Suppressor macrophage treated with lipopolysaccharide for 1 hour (primary cell): ENCODE measurements at places on chromosomes 13 and 19.
A peak's percentile ranks its signal among the peaks of the same experiment; 100 is the strongest.

DNA sequence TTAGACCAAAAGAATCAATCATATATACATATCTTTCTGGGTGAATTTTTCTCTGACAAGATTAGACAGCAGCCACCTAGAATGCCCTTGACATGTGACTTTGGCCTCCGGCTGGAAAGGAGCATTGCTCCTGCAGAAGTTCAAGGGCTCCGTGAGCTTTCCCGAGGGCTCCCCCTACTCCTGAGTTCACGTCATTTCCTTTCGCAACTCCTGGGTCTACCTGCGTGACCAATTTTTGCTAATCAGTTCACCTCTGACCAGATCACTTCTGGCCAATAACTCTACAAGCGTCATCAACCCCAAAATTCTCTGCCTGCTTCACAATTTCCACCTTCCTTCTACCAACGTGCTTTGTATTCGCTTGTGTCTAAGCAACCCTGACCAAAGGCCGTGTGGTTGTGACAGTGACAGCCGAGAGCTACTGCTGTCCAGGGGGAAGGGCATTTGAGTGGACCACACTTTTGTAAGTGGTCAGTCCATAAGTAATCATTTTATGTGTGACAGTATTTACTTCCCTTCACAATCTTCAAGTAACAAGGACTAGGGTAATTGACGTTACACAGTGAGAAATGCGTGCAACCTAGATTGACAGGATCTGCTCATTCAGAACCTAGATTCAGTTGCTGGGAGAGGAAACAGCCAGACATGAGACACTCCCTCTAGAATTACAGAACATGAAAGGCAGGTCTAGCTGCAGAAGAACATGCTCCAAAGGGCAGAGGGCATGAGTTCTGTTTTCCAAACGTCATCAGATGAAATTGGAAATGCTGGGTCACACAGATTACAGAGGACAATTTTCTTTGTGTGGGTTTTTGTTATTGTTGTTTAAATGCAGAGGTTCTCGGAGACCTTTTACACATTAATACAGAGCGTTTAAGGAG is 145.9 kb upstream of the SPACA7 start:
- DNase-seq, result no peak

DNA sequence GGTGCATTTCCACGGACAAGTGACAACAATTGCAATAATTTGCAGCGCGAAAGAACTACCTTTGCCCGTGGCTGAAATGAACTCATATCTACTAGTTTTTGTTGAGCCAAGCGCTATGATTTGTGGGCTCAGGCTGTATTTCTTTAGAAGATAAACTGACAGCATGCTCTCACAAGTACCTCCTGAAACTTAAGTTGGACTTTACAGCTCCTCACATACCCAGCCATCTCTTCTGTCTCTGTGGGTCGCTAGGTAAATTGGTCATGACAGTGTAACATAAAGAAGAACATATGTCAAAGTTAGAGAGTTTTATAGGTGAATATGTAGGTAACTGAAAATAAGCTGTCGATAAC is 839 bp downstream of the COG6 start:
- no peak for DNase-seq

DNA sequence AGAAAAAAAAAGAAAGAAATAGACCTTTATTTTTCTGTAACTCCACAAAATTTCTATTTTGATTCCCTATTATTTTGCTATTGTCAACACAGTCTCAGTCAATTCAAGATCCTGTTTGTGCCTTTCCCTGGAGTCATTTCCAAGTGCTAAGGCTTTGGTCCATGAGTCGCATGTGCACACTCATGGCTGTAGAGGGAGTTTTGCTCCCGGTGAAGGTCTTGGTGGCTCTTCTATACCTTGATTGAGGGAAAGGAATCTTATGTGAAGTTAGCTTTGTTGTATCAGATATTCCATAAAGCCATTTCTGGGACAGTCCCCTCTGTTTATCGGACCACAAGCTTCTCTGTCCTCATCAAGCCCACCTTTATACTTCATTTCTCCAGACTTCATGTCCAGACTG is 58.7 kb upstream of the ALOX5AP start:
- peak; percentile 47 for DNase-seq

DNA sequence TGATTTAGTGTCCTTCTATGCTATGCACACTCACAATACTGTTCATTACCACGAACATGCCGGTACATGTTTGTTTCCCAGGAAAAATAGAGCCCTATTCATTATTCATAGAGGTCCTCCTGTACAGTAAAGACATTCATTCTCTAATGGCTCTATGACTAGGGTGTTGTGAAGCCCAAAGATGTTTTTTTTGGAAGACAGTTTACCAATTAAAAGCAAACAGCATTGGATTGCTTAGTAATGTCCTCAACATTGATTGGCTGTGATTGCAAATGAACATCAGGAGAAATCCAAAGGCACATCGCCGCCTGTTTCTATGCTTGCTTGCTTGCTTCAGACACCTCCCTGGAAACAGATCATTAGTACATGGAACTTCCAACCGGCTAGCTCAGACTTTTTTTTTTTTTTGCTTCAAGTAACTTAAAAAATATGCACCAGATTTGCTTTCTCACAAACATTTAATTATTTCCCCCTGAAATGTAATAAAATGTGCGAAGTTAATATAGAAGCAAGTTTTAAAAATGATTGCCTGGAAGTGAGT is 8.8 kb upstream of the GPC6 start:
- no peak for DNase-seq

DNA sequence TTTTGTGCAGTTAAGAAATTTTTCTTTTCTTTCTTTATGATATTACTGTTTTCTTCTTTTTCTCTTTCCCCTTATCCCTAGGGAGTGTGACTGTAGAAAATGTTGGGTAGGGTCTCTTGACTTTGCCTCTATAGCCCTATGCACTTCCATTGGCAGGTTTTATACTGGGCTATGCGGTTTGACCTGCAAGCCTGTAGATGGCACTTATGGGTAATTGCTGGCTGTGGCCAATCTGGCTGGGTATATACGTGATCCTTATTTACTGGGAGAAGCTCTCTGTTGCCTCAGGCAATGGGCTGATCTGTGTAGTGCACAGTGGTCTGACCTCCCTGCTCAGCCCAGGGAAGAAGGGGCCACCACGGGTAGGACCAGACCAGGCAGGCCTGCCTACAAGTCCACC is 78.8 kb downstream of the RAP2A start:
- DNase-seq, result no peak

DNA sequence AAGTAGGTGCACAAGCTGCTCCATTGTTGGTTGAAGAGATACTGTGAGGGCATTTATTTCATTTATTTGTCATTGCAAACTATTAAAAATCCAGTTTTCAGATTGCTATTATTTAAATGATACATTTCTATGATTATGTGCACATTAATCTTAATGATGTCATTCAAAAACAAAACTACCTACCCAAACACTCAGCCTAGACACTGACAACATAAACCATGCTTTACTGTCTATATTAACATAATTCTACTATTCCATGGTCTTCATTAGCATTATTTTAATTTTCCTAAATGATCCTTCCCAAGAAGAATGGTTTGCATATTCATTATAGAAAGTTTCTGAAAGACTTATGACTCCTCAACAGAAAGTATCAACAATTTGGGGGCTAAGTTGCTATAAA is 813.0 kb upstream of the SLITRK5 start:
- no peak for DNase-seq

- DNase-seq, result no peak
These were observed 137.3 kb upstream of the FNDC3A start for GRCh38 chr13:48838193-48838973.

GRCh38 chr19:58362272-58362994 is at the start of gene ZNF497:
TSS of gene ZNF497 (minus strand) at chr19:58362751. CDS start at chr19:58357635, 5,116 bp downstream.
- DNase-seq, result peak; percentile 98

GRCh38 chr19:29191005-29191404 is 21.9 kb downstream of the UQCRFS1 start:
- no peak for DNase-seq

DNA sequence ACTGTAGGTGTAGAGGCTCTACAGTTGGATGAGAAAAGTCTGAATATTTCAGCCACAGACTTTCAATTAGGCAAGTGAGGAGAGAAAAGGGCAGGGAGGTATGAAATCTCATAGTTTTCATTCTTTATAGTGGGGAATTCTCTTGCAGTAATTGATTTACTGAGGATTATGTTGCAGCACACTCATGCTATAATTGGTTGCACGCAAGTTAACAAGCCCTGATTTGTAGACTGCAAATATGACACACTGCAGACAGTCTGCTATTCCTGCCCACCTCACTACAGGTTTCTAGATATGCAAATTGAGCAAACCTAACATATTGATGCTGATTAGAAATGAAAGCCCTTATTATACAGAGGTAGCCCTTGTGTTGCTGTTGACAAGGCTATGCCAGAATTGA is 139.4 kb downstream of the LHFPL6 start:
- DNase-seq, result no peak

DNA sequence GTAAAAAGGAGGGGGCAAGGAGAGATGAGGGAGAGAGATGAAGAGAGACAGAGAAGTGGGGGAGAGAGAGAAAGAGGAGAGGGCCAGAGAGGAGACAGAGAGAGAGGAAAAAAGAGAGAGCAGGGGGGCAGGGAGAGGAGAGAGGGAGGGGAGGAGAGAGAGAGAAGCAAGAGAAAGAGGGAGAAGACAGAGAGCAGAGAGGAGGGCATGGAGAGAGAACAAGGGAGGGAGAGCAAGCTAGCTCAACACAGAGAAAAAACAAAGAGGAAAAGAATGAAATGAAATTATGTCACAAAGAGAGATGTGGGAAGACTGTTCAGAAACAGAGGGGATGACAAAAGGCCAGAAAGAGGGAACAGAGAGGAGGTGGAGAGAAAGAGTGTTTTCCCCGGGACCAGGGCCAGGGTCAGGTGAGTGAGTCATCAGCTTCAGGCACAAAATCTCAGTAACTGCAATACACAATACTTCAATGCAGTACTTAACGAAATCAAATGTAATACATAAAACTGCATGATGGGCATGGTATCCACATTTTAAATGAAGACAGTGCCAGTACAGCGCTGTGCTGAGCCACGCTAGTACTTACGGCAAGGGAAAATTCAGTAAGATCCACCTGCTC is 4.8 kb downstream of the KLK7 start:
- DNase-seq, result no peak

- DNase-seq, result no peak
These were observed 465.0 kb downstream of the TSHZ3 start for GRCh38 chr19:30884146-30884812.

DNA sequence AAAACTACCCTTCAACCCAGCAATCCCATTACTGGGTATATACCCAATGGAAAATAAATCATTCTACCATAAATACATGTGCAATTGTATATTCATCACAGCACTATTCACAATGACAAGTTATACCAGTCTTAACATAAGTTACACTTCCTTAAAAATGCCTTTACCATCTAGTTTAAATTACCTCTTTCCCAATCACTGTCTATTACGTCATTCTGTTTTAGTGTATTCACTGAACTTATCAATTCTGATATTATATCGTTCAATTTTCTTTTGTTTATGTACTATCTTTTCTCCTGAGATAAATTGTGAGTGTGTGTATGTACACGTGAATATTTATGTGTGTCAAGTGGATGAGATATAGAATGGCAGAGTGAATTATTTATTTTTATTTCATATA is 1416.8 kb downstream of the OLFM4 start:
- no peak for DNase-seq
